ENCODE measurements at places on chromosomes 2 and 18.

DNA sequence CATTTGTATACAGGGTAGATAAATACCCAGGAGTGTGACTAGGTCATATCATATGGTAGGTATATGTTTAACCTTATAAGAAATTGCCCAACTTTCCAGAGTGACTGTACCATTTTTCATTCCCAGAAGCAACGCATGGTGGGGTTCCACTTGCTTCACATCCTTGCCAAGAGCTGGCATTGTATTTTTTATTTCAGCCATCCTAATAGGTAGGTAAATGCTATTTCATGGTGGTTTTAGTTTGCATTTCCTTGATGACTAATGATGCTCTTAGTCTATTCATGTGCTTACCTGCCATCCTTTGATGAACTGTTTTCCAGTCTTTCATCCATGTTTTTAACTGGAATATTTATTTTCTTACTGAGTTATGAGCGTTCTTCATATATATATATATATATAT lies 51.9 kb downstream of the MAP4K3 start:
- no peak for DNase-seq

GRCh38 chr2:28381225-28382180 lies 11.2 kb upstream of the FOSL2 start:
- DNase-seq: no peak

- no peak for DNase-seq
Observed at GRCh38 chr18:73952296-73952946, 195.2 kb downstream of the FBXO15 start.

DNA sequence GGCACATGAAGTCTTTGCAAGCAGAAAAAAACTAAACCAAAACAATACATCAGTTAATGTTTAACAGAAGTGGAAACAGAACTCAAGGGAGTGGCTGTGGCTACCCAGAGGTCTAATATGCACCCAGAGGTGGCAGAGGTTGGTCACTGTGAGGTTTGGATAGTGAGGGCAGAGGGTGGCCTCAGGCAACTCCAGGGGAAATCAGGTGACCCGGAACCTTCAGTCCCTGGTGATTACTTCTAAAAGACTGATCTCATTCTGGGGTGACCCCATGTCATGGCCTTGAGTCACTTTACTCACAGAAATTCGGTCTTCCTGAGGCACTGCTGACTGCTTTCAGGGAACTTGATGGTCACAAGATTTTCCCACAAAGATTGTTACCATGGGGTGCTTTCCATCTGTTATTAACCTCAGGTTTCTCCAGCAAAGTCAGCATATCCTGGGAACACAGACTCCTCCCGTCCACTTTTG lies 99.4 kb downstream of the TMEM17 start:
- no peak for DNase-seq

- no peak for DNase-seq
Observed at GRCh38 chr2:171553236-171553635, 31.0 kb downstream of the CYBRD1 start.

DNA sequence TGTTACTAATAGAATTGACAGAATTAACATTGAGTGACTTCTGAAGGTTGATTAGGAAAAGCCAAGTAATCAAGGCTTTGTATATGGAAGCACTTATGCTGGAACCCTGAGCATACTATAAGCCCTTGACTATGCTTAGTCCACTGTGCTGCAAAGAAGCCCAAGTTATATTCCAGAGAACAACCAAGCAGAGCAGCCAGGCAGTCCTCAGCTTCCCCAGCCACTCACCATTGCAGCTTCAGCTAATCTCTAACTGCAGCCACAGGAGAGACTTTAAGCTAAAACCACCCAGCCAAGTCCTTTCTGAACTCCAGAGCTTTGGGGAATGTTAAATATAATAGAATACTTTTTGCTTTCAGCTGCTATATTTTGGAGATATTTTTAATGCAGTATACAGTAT lies 164.4 kb upstream of the VWC2L start:
- DNase-seq: no peak

GRCh38 chr18:26780520-26781325 lies 84.8 kb downstream of the AQP4 start:
- no peak for DNase-seq

DNA sequence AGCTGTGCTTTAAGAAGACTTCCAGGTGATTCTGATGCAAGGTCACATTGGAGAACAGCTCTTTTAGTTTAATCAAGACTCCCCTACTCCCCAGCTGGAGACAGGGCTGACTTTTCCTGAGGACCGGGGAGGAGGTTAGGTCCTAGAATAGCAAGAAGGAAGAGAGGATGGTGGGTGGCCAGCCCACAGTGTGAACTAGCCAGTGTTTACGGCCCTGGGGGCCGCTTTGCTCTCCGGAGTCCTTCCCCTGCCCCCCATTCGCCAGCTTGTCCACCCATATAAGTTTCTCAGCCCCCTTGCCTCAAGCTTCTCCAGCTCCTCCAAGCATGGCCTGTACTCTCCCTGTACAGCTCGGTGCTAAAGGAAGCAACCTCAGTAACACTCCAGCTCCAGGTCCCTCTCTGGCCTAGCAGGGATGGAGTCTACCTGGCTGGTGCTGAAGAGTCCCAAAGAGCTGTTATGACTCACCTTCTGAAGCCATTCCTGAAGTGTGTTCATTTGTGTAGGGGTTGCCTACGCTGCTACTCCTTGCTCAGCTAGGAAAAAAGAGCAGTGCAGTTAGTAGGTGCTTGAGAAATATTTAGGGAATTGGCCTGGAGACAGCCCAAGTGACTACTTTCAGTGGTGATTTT lies 7.9 kb downstream of the INPP4A start:
- DNase-seq: no peak

GRCh38 chr2:157751462-157752058 lies 122.9 kb upstream of the ACVR1C start:
- no peak for DNase-seq

- DNase-seq: no peak
Observed at GRCh38 chr18:47767699-47768098, 162.8 kb downstream of the SMAD2 start.

- DNase-seq: no peak
Observed at GRCh38 chr2:85935746-85936208, 47.0 kb upstream of the ST3GAL5 start.

- DNase-seq: no peak
Observed at GRCh38 chr2:80852079-80852807, 547.7 kb upstream of the LRRTM1 start.

GRCh38 chr2:64203858-64204632 lies 59.8 kb upstream of the PELI1 start:
- peak; percentile 27 for DNase-seq

GRCh38 chr2:203783496-203784203 lies 77.2 kb downstream of the CD28 start:
- no peak for DNase-seq

GRCh38 chr2:71861186-71862160 lies 286.2 kb downstream of the CYP26B1 start:
- no peak for DNase-seq

DNA sequence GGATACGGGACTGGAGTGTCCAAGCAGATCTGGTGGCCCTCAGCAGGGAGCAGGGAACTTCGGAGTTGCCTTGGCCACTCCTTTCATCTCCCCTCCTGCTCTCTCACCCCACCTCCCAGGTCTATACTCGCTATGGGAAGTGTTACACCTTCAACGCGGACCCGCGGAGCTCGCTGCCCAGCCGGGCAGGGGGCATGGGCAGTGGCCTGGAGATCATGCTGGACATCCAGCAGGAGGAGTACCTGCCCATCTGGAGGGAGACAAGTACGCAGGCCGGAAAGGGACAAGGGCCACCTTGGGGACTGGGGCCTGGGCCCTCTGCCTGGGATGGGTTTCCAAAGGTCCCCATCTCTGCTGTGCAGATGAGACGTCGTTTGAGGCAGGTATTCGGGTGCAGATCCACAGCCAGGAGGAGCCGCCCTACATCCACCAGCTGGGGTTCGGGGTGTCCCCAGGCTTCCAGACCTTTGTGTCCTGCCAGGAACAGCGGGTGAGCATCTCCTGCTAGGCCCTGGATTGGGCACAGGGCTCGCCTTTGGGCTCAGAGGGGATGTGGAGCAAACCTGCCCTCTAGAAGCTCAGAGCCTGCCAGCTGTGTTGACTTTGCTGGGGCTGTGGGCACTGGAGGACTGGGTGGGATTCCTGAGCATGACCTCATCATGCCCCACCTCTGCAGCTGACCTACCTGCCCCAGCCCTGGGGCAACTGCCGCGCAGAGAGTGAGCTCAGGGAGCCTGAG lies 11.8 kb downstream of the CHPF start:
- no peak for DNase-seq

GRCh38 chr2:9294764-9295163 lies 88.2 kb downstream of the ASAP2 start:
- no peak for DNase-seq

DNA sequence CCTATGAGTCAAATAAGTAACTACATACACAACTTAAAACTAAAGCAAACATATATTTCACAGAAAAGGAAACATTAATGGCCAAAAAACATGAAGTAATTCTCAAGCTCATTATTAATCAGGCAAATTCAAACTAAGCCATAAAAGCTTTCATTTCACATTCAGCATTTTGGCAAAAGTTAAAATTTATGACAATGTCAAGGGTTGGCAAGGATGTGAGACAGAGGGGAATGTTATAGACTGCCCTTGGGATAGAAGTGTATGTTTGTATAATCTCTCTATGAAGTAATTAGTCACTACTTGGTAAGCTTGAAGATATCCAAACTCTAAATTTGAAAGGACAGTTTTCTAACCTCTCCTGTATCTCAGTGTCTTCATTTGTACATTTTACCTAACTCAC lies 539.4 kb downstream of the RIT2 start:
- DNase-seq: no peak

GRCh38 chr2:2413525-2413924 lies 82.5 kb upstream of the MYT1L start:
- no peak for DNase-seq

GRCh38 chr2:28471214-28471613 lies 24.6 kb upstream of the PLB1 start:
- no peak for DNase-seq

GRCh38 chr2:219285894-219286425 lies 6.8 kb downstream of the DNAJB2 start:
- DNase-seq: no peak

- no peak for DNase-seq
Observed at GRCh38 chr18:44778788-44779187, 98.1 kb downstream of the SETBP1 start.

DNA sequence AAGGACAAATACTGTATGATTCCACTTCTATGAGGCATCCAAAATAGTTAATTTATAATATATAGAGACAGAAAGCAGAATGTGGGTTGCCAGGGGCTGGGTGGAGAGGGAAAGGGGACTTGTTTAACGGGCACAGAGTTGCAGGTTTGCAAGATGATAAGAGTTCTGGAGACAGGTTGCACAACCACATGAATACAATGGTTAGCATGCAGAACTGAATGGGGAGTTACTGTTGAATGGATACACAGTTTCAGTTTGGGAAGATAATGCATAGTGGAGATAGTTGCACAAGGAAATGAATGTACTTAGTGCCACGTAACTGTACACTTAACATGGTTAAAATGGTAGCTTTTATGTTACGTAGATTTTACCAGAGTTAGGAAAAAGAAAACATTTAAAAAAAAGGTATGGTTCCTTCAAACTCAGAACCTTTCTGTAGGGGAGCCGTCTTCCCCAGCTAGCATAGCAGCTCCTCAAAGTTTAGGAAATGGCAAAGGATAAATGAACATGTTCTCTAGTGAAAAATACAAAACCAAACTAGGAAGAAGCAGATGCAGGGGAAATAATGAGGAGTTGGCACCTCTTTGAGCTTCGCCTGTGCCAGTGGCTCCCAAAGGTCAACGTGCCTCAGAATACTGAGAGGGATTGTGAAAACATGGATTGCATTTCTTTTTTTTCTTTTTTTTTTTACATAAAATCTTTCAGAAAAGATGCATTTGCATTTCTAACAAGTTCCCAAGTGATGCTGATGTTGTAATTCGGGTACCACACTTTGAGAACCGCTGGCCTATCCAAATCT lies 95.2 kb downstream of the ZCCHC2 start:
- no peak for DNase-seq

GRCh38 chr2:227411320-227411989 lies 23.7 kb upstream of the SCYGR1 start:
- DNase-seq: no peak
